ENCODE measurements at places on chromosomes 13 and 19. TPM values are rescaled to one million over a fixed set of nuclear protein-coding genes. Genes with fewer than 3 reads are reported as not detected.
A peak's percentile ranks its signal among the peaks of the same experiment; 100 is the strongest.

- no peak for DNase-seq
- no peak overlapping the region for H3K27ac ChIP-seq
- peaks cover 77% of the 10 kb centered on the region for H3K36me3 ChIP-seq
- no peaks in the 10 kb centered on the region for H3K4me1 ChIP-seq
- no peak overlapping the region for H3K4me3 ChIP-seq
These were observed 19.3 kb downstream of the ZNF583 start for GRCh38 chr19:56423276-56423984.

DNA sequence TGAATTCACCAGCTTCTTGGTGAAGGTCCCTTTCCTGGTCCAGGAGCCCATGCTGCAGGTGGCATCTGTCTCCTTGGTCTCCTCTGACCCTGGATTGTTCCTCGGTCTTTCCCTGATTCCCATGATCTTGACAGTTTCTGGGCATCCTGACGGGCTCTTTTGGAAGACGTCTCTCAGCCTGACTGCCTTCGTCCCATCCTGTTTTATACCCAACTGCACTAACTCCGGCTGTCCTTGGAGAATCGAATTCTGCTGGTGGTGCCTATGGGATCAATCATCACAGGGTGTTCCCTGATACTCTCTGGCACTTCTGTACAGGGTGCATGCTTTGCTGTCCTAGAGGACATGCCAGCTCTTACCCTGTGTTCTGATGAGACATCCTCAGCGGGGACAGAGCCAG, 19.1 kb downstream of the CERS1 start:
- H3K4me1 ChIP-seq = no peaks in the 10 kb centered on the region
- H3K36me3 ChIP-seq = no peaks in the 10 kb centered on the region
- no peak overlapping the region for H3K27ac ChIP-seq
- H3K27me3 ChIP-seq = no peaks in the 10 kb centered on the region
- DNase-seq = no peak

- peak overlapping the region; percentile 61 for H3K27ac ChIP-seq
- H3K4me3 ChIP-seq = peak overlapping the region; percentile 76
- peaks cover 59% of the 10 kb centered on the region for H3K4me1 ChIP-seq
- no peaks in the 10 kb centered on the region for H3K27me3 ChIP-seq
- peaks cover 14% of the 10 kb centered on the region for H3K36me3 ChIP-seq
These were observed 11.2 kb upstream of the CEACAM21 start for GRCh38 chr19:41564515-41565378.

DNA sequence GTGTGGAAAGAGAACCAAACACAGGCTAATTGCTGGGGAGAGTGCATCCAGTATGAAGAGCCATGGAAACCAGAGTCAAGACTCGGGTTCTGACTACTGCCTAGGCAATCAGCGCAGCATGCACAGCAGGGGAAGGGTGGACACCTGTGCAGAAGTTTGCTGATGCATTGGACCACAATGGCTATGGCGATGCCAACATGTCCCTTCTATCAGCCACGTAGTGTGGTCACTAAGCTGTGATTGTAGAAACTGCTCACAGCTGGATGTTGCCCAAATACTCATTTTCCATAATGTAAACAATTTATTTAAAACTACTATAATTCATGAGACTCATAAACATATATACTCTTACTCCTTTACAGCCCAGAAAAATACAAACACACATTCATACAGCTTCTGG, 1718.2 kb downstream of the EFNB2 start:
- H3K4me1 ChIP-seq = peaks cover 7% of the 10 kb centered on the region
- peaks cover 2% of the 10 kb centered on the region for H3K27me3 ChIP-seq
- no peaks in the 10 kb centered on the region for H3K36me3 ChIP-seq
- H3K4me3 ChIP-seq = no peak overlapping the region
- H3K27ac ChIP-seq = no peak overlapping the region

GRCh38 chr19:10214784-10215183, 16.3 kb downstream of the S1PR2 start:
- H3K27me3 ChIP-seq = no peaks in the 10 kb centered on the region
- no peak overlapping the region for H3K27ac ChIP-seq
- DNase-seq = no peak
- H3K4me3 ChIP-seq = no peak overlapping the region
- peaks cover 2% of the 10 kb centered on the region for H3K4me1 ChIP-seq

DNA sequence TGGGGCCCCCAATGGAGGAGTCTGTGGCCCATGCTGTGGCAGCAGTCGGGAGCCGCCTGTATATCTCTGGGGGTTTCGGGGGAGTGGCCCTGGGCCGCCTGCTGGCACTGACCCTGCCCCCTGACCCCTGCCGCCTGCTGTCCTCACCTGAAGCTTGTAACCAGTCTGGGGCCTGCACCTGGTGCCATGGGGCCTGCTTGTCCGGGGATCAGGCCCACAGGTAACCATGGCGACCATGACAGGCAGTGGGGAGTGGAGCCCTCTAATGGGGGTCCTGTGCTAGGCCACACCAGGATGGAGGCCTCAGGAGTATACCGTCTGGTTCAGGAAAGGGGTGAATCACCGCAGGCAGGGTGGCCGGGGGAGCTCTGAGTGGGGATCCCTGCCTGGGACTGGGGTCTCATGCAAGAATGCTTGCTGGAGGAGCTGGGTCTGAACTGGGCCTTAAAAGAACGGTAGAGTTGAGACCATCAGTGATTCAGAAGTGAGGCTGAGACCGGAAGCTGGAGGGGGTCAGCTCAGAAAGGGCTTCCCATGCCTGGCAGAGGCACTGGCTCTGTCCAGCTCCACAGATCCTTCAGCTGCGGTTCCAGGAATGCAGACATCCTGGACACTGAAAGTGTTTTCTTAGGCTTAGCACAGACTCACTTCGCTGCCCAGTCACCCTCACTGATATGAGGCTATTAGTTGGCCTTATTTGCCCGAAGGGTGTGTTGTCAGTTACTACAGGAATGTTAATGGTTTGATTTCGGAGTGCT, 29.1 kb downstream of the CNFN start:
- H3K27me3 ChIP-seq = no peaks in the 10 kb centered on the region
- H3K36me3 ChIP-seq = peaks cover 14% of the 10 kb centered on the region
- H3K4me1 ChIP-seq = no peaks in the 10 kb centered on the region
- no peak overlapping the region for H3K27ac ChIP-seq

- no peak for DNase-seq
- H3K4me3 ChIP-seq = no peak overlapping the region
- no peaks in the 10 kb centered on the region for H3K4me1 ChIP-seq
- no peaks in the 10 kb centered on the region for H3K27me3 ChIP-seq
- no peak overlapping the region for H3K27ac ChIP-seq
These were observed 384.5 kb downstream of the MTUS2 start for GRCh38 chr13:29204651-29205050.

GRCh38 chr19:2665103-2665502, 37.4 kb downstream of the GNG7 start:
- peaks cover 2% of the 10 kb centered on the region for H3K4me1 ChIP-seq
- H3K27ac ChIP-seq = no peak overlapping the region
- no peak for DNase-seq
- no peak overlapping the region for H3K4me3 ChIP-seq

DNA sequence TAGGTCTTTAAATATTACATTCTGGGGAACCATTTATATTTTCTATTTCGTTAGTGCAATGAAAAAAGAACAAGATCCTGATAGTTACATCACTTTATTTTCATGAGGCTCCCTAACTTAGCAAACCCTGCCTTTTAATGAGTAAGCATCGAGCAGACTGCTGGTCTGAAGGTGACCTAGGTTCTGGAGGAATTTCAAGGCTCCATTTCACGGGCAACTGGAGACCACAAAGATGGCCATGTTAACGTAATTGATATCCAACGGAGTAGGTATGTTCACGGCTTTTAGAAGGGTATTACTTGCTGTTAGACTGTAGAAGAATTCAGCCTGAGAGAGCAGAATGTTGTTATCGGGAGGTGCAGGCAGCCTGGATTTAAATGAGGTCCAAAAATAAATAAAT, 1597.6 kb downstream of the EFNB2 start:
- no peak overlapping the region for H3K27ac ChIP-seq
- no peak overlapping the region for H3K4me3 ChIP-seq
- no peak for DNase-seq
- H3K36me3 ChIP-seq = no peaks in the 10 kb centered on the region
- H3K4me1 ChIP-seq = no peaks in the 10 kb centered on the region

- no peak overlapping the region for H3K4me3 ChIP-seq
- peaks cover 4% of the 10 kb centered on the region for H3K27me3 ChIP-seq
- DNase-seq = no peak
- H3K36me3 ChIP-seq = no peaks in the 10 kb centered on the region
- H3K4me1 ChIP-seq = peaks cover 3% of the 10 kb centered on the region
These were observed 2.7 kb downstream of the ACTL9 start for GRCh38 chr19:8695911-8696310.

DNA sequence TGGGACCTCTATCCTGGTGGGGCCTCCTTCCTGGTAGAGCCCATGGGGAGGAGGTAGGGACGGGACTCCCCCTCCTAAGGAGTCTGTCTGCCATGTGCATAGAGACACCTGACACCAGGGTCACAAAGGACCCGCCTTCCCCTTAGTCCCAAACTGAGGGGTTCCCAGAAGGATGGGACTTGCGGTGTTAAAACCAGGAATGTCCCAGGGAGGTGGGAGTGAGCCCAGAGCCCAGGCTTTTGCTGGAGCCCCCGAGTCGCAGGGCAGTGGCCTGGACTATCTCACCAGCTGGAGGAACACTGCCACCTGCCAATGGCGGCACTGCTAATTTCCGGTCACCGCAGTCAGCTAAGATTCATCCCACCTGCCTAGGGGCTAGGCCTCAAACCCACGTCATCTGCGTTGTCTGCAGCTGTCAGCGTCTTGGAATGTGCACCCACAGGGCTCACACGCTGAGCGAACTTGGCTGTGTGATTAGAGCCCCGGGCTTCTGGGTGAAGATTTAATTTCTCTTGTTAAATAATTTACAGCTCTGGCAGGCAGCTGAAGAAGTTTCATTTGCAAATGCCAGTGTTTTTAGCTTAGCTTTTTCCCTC, 31.9 kb upstream of the ATP11A start:
- no peaks in the 10 kb centered on the region for H3K36me3 ChIP-seq
- DNase-seq = no peak
- no peak overlapping the region for H3K27ac ChIP-seq

DNA sequence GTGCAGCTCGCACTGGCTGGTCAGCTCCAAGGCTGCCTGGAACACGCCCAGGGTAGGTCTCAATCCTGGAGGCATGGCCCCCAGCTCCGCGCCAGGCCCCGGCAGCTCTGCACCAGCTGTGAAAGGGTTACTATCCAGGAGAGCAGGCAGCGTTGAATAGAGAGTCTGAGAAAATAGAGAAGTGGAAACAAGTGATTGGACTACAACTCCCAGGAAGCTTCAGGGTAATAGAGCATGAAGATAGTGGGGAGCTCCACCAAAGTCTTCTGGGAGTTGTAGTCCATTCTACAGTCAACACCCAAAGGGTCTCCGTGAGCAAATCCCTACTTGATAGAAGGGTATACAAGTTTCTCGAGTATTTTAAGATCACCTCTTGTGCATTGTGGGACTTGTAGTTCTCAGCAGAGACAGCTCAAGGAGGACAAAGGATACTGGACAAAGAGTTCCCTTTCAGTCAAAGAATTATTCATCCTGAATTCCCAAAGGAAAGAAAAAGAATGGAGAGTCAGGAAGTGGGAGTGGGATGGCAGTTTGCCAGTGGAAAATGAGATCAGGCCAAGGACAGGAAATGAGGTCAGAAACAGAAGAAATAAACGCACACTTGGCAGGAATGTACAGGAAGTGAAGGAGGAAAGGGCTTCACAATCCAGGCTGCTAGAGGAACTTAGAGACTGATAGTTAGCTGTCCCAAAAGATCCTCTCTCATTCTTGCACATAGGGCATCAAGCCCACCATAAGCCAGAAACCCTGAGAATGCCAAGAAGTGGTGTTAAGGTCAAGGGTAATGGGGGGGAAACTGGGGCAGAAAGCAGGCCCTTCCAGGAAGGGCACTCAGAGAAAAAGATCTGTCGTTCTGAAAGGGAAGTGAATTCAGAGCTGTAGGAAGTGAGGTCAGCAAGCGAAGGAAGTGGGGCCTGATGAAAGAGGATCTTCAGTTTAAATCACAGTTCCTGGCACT, 5.5 kb upstream of the MAMSTR start:
- peaks cover 18% of the 10 kb centered on the region for H3K36me3 ChIP-seq
- peak; percentile 33 for DNase-seq
- no peak overlapping the region for H3K4me3 ChIP-seq
- H3K4me1 ChIP-seq = peaks cover 21% of the 10 kb centered on the region

DNA sequence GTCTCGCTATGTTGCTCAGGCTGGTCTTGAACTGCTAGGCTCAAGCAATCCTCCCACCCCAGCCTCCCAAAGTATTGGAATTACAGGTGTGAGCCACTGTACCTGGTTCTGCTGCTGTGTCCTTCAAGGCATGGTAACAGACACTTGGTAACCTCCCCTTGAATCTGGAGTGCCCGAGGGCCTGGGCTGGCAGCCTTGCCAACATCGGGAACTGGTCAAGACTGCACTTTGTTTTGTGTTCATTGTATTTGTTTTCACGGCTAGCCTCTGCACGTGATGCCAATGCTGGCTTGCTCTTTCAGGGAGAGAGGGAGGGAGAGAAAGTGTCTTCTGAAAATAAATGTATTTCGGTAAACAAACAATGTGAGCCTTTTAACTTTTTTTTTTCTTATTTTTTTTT, 12.0 kb downstream of the CERS4 start:
- H3K4me1 ChIP-seq = no peaks in the 10 kb centered on the region
- H3K4me3 ChIP-seq = no peak overlapping the region
- no peaks in the 10 kb centered on the region for H3K27me3 ChIP-seq
- DNase-seq = no peak
- peaks cover 3% of the 10 kb centered on the region for H3K36me3 ChIP-seq

- no peaks in the 10 kb centered on the region for H3K4me1 ChIP-seq
- no peak overlapping the region for H3K27ac ChIP-seq
- no peaks in the 10 kb centered on the region for H3K27me3 ChIP-seq
- no peak overlapping the region for H3K4me3 ChIP-seq
- no peaks in the 10 kb centered on the region for H3K36me3 ChIP-seq
- DNase-seq = no peak
These were observed 422.8 kb upstream of the PCDH9 start for GRCh38 chr13:67652887-67653286.

- no peak for DNase-seq
- H3K4me3 ChIP-seq = no peak overlapping the region
- H3K36me3 ChIP-seq = peaks cover 9% of the 10 kb centered on the region
- no peaks in the 10 kb centered on the region for H3K27me3 ChIP-seq
- peaks cover 27% of the 10 kb centered on the region for H3K4me1 ChIP-seq
These were observed 5.6 kb downstream of the CERS4 start for GRCh38 chr19:8214802-8215201.

DNA sequence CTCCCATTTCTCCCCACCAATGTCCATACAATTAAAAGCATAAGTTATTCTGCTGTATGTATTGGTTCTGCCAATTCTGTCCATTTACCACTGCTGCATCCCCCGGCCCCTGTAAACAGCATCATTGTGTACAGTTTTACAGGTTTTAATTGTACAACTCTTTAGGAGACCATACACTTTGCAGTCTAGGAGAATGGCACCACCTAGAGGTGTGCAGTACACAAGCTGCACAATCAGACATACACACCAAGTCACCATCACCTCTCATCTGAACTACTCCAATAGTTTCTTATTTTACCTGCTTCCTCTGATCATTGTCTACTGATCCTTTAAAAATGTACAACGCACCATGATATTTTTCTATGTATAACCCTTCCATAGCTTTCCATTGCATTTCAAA, 855.9 kb upstream of the KLHL1 start:
- H3K4me1 ChIP-seq = no peaks in the 10 kb centered on the region
- no peak overlapping the region for H3K4me3 ChIP-seq
- DNase-seq = no peak

The FKBP8 gene
- 211 TPM for total RNA-seq

The ALOX5AP gene
- total RNA-seq = 24.9 TPM

The COL5A3 gene
- 1.1 TPM for total RNA-seq

The ARL11 gene
- total RNA-seq = 0.72 TPM

The LILRA5 gene
- not detected for total RNA-seq

The GJB2 gene
- total RNA-seq = 9.0 TPM

The AMH gene
- total RNA-seq = 1.9 TPM

The ZNF8 gene
- total RNA-seq = 4.5 TPM

The RASAL3 gene
- 80.7 TPM for total RNA-seq

The ADGRE2 gene
- total RNA-seq = 0.95 TPM

The FAM124A gene
- total RNA-seq = 0.25 TPM

The CYP4F2 gene
- total RNA-seq = not detected

The MCF2L gene
- total RNA-seq = 8.7 TPM

The EFNA2 gene
- total RNA-seq = not detected
